Iris pigment epithelial cell (primary cell): ENCODE measurements at places on chromosomes 11 and 22.

- no peak for DNase-seq
Measured at GRCh38 chr11:17635551-17635938, 83.8 kb upstream of the MYOD1 start.

DNA sequence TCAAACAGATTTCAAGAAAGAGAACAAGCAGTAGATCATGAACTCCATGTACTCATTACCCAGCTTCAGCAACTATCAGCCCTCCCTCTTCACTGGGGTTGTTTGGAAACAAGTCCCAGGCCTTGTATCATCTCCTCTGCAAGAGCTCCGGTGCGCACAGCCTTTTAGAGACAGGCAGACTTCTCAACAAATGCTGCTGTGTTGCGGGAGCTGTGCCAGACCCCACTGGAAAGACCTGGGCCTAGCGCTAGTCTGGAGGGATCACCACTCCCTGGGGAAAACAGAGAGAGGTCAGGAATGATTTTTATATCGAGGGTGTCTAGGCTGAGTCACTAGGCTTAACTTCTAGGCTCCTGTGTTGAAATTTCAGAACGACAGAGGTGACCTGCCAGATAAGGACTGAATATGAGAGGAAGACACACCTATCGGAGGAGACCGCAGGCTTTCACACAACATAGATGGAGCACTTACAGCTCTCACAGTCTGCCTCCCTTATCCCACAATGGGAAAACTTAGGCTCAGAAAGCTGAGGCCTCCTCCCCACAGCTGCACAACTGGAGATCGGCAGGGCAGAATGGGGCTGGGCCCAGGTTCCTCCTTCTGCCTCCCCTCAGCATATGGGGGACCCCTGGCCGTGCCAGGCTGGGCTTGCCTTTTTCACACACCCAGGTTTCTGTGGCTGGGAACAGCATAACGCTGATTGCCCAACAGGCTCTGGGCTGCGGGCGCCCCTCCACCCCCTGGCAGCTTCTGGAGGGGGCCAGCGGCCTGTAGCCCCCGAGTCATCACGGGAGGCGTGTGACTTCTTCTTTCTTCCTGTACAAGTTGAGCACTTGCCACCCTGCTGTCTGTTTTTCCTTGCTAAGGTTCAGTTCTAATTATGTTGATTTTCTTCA, 86.0 kb downstream of the PKNOX2 start:
- no peak for DNase-seq

DNA sequence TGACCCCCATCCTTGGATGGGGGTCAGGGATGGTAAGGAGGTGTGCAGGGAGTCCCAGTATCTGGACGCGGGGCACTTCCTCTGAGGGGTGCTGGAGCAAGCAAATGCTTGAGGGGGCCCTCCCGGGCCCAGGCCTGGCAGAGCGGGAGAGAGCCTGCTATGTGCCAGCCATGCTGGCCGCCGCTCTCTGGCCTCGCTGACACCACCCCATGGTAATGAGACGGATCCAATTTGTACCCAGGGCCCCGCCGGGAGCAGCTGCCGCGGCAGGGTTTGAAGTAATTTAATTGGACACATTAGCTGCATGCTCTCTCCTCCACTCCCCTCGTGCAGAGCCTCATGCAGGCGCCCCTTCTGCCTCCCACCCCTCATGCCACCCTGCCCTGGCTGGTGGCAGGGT, 6.3 kb downstream of the SYT7 start:
- no peak for DNase-seq

- DNase-seq, result peak; percentile 74
Measured at GRCh38 chr11:128022007-128022368, 565.4 kb downstream of the ETS1 start.

DNA sequence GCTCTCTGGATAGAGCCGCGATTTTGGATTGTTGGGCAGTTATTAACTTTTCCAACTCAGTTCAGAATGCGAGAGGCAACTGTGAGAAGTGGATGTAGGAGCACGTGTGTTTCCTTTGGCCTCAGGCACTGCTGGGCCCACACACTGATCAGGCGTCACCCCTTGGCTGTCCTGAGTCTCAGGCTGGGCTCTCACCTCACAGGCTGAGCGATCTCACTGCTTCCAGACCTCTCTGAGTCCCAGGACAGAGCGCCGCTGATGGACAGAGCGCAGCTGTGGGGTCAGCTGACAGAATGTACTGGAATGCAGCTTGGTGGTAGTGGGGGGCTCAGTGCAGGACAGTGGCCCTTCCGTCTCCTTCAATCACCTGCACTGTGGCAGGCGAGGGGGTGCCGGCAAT, 516.2 kb downstream of the TBC1D22A start:
- no peak for DNase-seq

DNA sequence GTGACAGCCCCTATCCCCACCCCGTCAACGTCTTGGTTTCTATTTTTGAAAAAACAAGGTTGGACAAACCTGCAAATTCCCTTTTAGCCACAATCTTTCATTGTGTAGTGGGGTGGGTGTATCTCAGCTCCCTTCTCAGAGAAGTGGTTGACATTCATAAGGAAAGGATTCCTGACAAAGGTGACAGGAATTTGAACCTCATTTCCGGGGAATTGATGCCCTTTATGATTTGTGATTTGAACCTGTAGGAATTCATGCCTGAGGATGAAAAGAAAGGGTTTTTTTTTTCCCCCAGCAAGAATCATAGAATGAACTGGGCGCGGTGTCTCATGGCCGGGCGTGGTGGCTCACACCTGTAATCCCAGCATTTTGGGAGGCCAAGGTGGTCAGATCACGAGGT, 14.5 kb downstream of the YPEL4 start:
- no peak for DNase-seq

DNA sequence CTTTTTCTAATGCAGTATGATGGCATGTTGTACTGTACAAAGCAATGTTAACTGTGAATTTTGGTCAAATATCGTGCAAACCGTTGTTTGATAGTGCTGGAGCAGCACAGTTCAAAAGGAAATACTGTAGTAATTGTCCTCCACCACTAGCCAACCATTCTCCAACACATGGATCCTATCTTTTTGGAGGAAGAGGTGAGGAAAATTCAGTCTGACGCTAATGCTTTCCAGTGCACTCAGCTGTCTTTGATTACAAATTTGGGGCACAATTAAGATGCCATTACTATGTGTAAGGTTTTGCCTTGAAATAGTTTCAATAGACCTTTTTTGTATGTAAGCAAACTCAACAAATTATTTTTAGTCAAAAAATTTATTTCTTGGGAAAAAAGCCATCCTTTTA, 240.5 kb upstream of the CCDC179 start:
- no peak for DNase-seq

DNA sequence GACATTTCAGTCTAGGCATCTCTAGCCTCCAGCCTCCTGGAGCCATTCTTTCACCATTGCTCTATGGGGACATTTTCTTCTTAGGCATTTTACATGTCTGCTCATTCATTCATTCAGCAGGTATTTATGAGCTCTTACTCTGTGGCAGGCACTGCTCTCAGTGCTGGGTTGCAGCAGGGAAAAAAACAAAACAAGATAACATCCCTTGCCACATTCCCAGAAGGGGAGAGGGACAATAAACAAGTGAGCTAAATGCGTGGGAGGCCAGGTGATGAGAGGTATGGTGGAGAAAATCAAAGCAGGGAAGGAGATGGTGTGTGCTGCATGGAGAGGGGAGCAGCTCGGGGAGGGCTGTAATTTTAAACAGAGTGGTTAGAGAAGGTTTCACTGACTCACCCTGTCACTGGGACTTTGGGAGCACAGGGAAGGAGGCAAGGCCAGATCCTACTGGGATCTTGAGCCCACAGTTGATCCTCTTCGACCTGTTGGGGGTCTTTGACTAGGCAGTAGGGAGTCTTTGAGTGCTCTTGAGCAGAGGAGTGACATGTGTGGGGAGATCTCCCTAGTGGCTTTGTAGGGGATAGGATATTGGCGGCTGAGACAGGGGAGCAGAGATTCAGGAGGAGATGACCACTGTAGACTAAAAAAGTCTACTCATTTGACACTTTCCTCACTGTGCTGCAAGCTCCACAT, 17.0 kb downstream of the MICAL2 start:
- DNase-seq, result no peak

GRCh38 chr11:110710628-110711381, 1.4 kb downstream of the ARHGAP20 start:
- peak; percentile 74 for DNase-seq

GRCh38 chr22:28918550-28919271, 35.3 kb downstream of the ZNRF3 start:
- no peak for DNase-seq

DNA sequence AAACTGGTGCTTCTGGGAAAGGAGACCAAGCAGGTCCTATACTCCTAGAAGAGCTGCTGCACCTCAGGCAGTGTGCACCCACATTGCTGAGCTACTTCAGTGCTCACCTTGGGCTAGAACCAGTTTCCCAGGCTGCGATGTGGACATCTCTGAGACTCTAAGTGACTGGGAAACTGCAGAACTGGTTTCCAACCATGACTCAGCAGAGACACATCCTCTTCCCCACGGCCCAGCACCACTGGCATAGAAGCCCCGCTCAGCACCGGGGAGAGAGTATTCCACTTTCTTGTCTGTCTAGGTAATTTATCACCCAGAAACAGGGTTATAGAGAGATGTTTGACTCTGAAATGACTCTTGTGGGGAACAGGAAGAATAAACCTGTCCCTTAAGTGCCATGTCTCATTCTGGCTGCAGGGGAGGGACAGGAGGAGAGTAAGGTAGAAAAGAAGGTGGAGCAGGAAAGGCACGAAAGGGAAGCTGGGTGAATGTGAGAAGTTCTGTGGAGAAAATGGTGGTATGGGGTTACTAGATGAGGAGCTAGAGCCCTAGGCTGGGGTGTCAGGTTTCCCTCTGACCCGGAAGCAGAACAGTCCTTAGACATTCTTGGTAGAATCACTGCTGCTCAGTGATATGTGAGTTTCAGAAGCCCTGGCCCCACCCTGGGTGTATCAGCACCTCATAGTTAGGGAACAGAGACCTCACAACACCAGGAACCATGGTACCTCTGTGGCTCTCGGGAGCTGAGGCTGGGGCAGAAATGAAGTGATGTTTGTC, 340.4 kb upstream of the NCAM1 start:
- peak; percentile 47 for DNase-seq

DNA sequence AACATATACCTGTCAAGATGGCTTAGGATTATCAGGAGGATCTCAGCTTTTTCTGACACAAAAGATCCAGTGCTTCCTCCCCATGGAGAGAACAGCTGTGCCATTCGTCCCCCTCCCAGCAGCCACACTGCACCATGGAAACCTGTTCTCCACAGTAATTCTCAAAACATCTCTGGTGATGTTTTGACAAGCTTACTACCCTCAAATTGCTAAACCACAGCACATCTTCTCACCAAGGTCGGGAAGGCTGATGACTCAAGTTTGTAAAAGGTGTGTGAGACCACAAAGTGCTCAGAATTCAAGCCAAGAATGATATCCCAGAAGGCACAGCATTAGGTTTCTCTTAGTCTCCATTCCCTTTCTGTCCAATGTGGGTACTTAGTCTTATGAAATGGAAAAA, 3.9 kb upstream of the RAB38 start:
- DNase-seq, result peak; percentile 71

DNA sequence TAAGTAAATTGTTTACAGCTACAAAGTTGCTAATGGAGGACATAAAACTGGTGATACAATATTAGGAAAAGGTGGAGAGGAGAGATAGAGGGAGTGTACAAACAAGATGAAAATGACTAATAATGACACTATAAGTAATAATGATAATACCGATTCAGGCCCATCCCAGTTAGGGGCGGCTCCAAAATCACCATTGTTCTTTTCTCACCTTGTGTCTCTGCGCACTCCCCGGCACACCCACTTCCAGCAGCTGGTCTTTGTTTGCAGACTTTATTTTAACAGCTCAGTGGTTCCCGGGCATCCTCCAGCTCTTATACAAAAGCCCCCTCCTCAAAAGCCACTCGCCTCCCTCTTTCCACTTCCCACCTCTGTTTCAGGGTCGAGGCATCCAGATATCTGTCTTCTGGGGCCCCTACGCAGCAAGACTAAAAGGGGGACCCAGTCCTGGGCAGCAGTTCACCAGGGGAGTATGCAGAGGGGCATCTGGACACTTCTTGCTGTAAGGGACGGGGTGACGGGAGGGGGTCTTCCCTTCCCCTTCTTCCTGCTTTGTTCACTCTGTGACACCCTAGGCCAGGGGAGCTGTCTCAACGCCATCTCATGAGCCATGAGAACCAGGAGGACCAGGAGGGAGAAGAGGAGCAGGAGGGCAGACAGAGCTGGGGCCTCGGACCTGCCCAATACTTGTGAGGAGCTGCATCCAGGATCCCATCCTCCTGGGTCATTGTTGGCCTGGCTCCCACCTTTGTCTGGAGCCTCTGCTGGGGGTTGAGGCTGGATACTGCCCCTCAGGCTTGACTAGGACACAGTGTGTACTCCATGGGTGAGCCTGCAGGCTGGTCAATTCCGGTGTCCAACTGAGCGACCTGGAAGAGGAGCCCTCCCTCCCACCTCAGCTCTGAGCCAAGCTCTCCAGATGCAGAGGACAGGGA, 2.7 kb downstream of the APOL2 start:
- no peak for DNase-seq

DNA sequence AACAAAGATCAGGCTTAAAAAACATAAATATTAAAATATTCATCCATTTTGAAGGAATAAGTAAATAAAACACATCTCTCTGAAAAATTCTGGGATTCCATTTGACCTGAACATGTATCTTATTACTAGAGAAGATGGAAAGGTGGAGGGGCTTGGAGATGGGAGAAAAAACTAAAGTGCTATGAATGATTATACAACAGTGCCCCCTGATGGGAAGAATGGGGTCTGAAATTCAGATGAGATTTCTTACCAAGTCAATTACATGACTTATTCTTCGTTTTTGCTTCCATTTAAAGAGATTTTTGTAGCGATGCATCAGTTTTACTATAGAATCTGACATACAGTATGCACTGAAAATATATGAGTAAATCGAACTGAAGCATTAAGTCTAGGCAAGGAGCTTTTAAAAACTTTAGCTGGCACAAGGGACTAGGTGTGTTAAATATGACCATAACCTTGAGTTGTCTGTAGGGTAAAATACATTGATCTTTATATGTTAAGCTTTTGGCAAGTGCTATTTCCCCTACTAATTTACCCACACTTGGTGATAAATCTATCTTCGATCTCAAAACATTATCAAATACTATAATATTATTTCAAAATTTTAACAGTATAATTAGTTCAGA, 718.8 kb downstream of the CNTN5 start:
- DNase-seq, result peak; percentile 55

- peak; percentile 40 for DNase-seq
Measured at GRCh38 chr22:27207907-27208306, 550.5 kb downstream of the MIAT start.

GRCh38 chr11:11171854-11172253, 181.2 kb downstream of the CSNK2A3 start:
- DNase-seq, result no peak

- DNase-seq, result peak; percentile 20
Measured at GRCh38 chr11:94795476-94796189, 27.5 kb downstream of the AMOTL1 start.

DNA sequence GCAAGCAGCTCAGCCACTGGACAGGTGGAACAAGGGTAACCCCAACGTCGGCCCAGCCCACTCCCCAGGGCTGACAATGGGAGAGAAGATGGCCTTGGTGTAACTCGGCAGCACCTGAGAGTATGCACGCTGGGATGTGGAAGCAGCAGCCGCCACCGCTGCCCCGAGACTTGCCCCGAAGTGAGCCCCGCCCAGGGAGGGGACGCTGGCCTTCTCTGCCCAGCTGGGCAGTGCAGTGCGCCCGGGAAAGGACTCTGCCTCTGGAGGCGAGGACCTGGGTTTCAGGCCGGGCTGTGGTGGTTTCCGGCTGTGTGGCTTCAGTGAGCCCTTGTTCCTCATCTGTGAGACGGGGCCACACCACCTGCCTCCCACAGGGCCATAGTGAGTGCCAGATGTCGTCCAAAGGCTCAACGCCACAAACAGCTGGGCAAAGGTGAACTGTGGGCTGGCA, 8.6 kb upstream of the POLDIP3 start:
- no peak for DNase-seq
